Amygdala (tissue), 56 donors: ENCODE measurements at places on chromosomes 2 and 18.

GRCh38 chr18:74508821-74509225 lies 12.7 kb downstream of the CNDP2 start:
- DNase-seq = no peak

DNA sequence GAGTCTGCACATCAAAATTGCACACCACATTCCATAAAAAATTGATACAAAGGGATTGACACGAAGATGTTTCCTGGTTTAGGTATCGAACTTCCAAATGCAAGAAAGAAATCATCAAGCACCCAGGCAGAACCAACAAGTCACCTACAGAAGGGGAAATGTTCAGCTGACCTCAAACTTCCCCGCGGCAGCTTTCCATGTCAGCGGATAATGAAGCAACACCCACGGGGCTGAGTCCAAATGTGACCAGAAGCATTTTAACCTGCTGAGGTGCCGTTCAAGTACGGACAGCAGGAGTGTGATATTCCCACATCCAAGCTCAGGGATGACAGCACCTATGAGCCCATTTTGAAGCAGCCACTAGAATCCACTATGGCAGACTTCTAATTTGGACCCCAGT lies 124.9 kb downstream of the GALNT14 start:
- no peak for DNase-seq

DNA sequence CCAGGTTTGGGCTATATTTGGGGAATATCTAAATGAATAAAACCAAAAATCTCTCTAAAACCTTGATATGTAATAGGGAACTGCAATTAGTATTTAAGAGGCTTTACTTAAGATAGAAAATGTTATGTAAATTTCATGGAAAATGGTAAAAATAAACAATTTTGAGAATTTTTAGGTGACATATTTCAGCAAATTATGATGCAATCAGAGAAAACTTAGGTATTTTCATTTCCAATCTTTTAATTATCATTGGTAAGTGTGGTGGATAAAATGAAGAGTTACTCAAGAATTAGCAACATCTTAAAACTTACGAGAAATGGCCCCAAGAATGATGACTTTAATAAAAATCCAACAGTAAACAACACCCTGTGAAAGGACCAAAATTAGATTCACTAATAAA lies 571.4 kb downstream of the ERBB4 start:
- no peak for DNase-seq

- DNase-seq = no peak
These were observed 253.7 kb upstream of the THUMPD2 start for GRCh38 chr2:40032650-40033319.

DNA sequence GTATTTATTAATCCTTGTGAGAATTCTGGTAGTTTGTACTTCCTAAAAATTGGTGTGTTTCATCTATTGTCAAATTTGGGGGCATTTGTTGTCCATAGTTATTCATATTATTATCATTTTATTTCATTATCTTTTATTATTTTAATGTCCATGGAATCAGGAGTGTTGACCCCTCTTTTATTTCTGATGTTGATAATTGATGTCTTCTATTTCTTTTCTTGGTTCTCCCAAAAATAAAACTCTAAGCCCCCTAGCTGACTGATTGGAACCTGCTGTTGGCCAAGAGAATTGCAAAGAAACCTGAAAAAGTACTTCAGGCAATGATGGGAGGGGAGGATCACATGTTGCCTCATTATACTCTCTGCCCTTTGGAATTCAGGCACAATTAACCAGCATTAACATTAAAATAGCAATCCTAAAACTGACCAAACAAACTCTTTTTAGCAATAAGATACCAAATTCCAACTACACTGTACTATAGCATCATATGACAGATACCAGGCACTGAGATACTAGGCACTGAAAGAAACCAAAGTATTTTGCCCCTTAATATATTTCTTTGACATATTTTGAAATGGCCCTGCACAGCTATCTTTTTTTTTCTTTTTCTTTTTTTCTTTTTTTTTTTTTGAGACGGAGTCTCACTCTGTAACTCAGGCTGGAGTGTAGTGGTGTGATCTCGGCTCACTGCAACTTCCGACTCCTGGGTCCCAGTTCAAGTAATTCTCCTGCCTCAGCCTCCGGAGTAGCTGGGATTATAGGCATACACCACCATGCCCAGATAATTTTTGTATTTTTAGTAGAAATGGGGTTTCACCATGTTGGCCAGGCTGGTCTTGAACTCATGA lies 1097.2 kb upstream of the CNTNAP5 start:
- no peak for DNase-seq
